ENCODE measurements at places on chromosomes 5 and 9.

DNA sequence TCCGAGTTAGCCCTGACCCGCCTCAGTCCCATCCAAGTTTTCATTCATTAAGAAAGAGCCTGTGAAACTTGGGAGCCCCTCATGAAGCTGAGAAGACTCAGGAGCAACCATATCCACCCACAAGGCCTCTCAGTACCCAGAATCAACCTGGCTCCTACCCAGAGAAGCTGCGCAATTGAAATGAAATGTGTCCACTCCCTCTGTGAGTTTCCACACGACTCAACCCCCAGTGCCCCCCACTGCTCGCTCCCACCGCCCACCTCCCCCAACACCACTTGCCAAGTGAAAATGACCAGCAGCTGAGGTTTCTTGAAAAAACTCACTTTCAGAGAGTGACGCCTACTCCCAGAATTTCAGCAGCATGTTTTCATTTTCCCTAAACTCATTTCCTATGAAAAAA is 104.6 kb downstream of the CDK5RAP2 start:
- DNase-seq = no peak

- no peak for DNase-seq
These were observed 69.6 kb upstream of the PRRC1 start for GRCh38 chr5:127447827-127448226.

- no peak for DNase-seq
These were observed 435.4 kb upstream of the GRAMD2B start for GRCh38 chr5:125987677-125988255.

- DNase-seq = no peak
These were observed 462.6 kb downstream of the ENC1 start for GRCh38 chr5:74177961-74178360.

- DNase-seq = no peak
These were observed 156.4 kb downstream of the ARHGAP26 start for GRCh38 chr5:142926549-142926948.

Measured in activated CD4-positive, alpha-beta T cell treated with anti-CD3 and anti-CD28 coated beads for 36 hours (primary cell).